Activated CD4-positive, alpha-beta T cell treated with anti-CD3 and anti-CD28 coated beads, Interleukin-2, amount 50 U/mL, for 48 hours (primary cell): ENCODE measurements at places on chromosomes 7 and 10.

GRCh38 chr10:32957341-32958084, 517 bp downstream of the ITGB1 start:
- peak; percentile 50 for DNase-seq

DNA sequence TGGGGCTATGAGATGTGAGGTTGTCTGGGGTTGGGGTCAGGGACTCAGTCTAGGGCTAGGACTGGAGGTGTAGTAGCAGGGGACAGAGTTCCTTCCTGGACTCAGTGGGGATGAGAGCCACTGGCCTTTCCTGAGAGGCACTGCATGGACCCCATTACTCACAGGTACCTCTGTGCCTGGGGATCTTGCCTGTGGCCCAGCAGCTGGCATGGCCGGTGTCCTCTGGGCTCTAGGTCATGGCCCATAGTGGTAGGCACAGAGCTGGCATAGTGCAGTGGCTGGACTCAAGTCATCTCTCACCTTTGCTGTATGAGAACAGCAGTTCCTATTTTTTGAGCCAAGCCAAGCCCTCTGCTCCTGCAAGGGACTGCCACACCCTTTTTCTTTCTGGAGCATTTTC, 51.9 kb downstream of the NEURL1 start:
- DNase-seq: no peak

- no peak for DNase-seq
Observed at GRCh38 chr7:19121977-19122588, 4.6 kb upstream of the TWIST1 start.

DNA sequence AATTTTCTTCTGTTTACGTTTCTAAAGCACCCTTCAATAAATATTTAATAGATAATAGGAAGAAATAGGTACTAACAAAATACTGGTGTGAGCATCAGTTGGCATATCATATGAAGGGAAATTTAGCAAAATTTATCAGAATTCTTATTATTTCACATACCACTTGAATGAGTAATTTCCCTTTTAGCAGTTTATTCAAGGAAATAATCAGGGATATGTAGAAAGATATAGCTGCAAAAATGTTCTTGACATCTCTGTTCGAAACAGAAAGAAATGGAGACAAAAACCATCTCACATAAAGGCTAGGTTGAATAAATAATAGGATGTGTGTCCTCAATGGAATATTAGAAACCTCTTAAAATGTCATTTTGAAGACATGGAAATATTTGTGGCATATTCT, 35.8 kb upstream of the PIP4K2A start:
- DNase-seq: no peak

DNA sequence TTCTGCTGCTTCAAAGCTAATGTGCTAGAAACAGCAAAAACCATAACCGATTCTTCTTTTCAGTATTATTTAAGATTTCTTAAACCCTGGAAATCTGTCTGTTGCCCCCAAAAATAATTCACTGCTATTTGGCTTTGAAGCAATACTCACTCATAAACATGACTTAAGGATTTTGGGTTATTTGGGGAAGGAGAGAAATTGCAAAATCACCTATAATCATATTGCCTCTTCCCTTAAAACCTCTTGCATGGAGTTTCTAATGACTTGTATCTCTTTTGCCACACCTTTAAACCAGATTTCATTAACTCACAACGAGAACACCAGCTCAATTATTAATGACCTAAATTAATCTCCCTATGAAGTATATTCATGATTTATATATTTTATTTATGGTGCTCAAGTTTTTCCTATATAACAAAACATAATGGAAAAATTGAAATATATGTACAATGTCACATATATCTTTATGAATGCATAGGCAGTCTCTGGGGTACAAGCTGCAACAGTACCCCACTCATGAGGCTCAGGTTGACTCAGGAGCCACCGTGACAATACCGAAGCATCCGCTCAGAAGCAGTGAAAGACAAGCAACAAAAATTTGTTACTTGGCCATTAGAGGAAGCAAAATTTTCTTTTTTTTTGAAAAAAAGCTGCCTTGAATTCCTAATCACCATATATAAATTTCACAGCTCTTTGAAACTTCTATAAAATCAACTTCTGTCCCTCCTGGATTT, 3.0 kb downstream of the NAMPT start:
- DNase-seq: no peak

DNA sequence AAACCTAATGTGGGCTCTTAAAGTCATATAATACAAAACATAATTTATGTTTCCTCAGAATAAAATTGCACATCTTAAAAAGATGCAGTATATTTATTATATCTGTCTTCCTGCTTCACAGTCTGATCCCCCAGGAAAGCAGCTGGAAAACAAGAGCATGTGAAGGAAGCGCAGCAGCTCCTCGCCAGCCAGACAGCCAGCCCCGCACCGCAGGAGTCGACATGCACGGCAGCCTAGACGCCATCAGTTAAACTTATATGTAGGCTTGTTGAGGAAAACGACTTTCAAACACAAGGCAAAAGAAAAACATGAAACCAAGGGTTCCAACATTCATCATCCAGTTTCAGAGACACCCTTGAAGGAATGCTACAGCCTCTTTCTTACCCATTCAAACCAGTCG, 59.0 kb downstream of the PAXIP1 start:
- DNase-seq: no peak

DNA sequence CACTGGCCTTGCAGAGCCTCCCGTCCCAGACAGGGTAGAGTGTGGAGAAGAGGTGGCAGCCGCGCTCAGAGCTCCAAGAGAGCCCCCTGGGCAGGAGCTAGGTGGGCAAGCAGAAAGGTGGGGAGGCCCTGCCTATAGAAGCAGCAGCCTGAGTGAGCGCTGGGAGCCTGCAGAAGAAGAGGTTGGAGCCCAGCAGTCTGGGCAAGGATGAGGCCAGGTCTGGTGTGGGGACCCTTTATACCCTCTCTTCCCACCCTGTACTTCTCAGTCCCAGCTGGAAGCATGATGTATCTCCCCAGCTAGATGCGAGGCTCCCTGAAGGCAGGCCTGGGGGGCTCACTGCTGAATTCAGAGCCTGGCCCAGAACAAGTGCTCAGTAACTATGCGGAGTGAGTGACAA, 44.5 kb upstream of the ZMIZ1 start:
- no peak for DNase-seq

- DNase-seq: no peak
Observed at GRCh38 chr7:105932835-105933477, 30.1 kb upstream of the CDHR3 start.
